ENCODE measurements at places on chromosomes 13 and 19.

GRCh38 chr19:2552859-2553258 is 76.9 kb downstream of the GADD45B start:
- DNase-seq = no peak

DNA sequence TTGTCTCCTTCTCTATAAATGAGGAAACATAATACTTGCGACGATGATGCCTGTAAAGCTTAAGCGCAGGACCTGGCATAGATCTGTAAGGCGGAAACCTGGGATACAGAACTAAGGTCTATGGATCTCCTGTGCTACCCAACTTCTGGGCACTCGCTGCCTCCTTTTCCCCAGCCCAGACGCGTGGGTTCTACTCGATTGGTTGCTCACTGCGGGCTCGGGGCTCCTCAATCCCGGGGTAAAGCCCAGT is 615 bp upstream of the PSMC4 start:
- no peak for DNase-seq

DNA sequence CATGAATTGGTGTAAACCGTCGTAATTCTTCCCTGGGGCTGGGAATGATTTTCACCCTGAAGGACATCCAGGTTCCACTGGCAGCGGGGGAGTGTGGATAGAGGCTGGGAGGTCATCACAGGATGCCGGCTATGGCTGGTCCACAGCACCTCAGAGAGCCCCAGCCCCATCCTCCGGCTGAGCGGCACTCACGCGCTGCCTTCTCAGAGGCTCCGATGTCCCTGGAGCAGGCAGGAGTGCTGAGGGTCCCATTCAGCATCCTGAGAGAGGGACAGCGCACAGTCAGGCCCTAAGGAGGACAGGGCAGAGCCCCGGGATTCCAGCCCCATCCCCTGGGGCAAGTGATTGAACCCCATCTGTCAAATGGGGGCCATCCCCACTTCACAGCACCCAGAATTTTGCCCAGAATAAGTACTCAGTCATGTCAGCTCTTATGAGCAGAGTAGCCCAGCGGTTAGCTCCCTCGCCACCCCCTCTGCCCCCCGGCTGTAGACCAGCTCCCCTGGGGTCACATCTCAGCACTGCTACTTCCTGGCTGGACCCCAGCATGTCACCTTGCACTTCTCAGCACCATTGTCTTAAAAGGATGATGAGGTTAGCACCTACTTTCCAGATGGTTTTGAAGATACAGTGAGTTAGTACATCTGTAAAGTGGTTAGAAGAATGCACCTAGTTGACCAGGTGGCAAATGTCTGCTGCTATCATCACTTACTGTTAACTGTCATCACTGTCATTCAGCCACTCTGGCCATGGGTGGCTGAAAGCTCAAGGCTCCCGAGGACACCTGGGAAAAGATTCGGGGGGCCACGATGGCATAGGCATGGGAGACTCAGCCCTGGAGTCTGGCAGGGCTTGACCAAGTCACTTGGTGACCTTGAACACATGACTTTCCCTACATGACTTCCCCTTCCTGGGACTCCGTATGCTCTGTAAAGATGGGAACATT is 11.9 kb downstream of the GRAMD1A start:
- no peak for DNase-seq

DNA sequence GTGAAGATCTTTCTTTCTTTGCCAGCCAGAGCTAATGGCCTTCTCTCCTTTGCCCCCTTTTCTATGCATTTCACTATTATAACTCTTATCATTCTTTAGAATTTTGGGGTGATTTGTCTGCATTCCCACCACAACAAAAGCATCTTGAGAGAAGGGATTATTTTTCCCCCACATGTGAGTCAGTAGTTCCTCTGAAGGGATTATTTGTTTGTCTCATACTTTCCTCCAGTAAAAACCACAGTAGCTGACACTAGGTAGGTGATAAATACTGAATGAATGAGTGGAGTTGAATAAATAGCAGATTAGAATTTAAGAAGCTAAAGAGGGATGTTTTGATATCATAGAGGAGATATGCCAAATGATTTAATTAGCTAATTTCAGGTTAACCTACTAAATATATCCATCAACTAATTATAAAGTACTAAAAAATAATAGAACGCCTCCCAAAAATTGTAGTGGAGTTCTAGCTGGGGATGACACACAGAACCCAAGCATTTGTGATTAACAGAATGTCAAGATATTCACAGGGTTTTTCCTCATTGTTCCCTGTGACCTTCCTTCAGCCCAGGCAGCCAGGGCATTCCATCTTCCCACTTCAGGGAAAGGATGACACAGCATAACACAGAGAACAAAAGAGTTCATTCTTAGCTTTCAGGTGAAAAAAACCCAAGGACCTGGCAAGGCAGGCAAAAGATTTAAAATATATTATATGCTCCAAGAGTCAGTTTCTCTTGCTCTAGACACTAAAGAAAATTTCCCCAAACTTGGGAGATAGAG is 3.5 kb upstream of the TBC1D4 start:
- DNase-seq = no peak

- DNase-seq = no peak
These were observed 20.0 kb downstream of the ENOX1 start for GRCh38 chr13:43766725-43767124.

Measured in kidney epithelial cell (primary cell).